ENCODE measurements at places on chromosomes 2 and 18. TPM values are rescaled to one million over a fixed set of nuclear protein-coding genes. Genes with fewer than 3 reads are reported as not detected.

Gene GKN2
- not detected for total RNA-seq

Gene LRATD1
- 0.09 TPM for total RNA-seq

Gene ELP2
- 281 TPM for total RNA-seq

Gene ADAM23
- 8.2 TPM for total RNA-seq

Gene IGFBP2
- total RNA-seq, result 4.7 TPM

Data from smooth muscle cell of bladder (primary cell).